GM20000 (cell line): ENCODE measurements at places on chromosomes 11 and 22.

DNA sequence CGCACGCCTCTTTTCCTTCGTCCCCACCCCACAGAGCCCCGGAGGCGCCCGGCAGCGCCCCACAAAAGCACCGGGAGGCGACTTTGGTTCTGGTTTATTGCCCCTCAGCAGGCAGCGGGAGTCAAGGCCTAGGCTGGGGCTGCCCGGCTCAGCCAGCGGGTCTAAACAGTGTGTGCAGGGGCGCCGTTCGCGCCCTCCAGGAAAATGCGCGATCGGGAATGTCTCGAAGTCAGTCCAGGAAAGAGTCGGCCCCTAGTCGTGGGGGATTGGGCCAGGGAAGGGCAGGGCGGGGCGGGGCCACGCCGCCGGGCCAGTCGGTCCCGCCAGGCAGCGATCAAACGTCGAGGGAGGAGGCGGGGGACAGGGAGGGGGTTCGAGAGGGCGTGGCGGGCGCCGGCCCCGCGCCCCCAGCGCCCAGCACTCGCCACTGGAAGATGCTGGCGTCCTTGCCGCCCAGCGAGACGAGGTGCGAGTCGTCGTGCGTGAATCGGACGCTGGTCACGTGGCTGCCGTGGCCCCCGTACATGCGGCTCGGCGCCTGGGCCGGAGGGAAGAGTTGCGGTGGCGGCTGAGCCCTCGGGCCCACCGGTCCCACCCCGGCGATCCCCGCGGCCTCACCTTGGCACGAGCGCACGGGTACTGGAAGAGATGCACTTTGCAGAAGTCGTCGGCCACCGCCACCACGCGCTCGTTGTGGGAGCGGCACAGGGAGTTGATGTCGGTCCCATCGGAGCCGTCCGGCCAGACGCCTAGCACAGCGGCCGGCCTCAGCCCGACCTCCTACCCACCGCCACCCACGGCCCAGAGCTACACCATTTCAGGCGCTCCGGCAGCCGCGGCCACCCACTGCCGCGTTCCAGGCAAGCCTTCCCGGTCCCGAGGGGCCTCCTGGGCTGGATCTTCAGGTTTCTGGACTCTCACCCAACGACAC lies 741 bp upstream of the MTA2 start:
- peak; percentile 72 for DNase-seq

DNA sequence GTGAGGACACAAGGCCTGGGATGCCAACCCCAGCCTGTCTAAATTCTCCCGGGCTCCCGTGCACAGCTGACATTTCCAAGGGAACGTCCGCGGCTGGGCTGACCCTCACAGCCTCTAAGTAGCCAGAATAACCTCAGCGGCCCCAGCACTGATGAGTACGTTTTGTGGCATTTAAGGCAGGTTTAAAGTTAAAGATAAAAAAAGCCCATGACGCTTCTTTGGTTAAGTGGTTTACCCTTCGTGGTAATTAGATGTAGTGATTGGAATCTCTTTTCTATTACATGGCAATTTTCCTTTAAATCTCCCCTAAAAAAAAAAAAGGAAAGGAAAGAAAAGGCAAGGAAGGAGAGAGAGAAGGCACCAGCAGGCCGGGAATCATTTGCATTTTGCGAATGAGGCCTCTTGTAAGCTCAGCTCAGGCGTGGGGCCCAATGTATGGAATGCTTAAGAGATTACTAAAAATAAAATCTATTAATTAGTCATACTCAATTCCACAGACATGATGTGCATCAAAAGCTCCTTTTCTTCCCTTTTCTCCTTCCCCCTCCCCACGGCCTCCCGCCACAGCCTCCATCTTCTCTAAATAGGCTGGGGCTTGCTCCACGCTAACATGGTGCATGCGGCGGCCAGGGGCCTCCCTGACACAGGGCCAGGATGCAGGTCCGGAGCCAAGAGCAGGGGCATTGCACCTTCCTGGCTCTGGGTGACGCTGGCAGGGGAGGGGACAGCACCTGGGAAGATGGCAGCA lies 44.1 kb downstream of the MACROD1 start:
- no peak for DNase-seq

DNA sequence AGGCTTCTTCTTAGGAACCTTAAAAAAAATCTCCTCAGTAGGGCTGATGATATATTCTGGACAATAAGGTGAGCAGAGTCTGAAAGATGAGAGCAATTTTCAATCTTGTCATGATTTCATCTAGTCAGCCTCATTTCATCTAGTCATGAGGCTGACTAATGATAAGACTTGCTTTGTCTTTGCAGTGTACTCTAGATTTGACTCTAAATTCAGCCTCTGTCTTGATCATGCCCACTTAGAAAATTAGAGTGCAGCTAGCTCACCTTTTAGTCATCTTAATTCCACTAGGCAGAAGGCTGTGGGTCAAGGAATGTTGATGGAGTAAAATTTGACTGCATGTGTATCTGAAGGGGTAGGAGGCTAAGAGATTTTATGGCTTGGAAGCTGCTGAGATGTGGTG lies 5.5 kb downstream of the EHF start:
- no peak for DNase-seq

- no peak for DNase-seq
Measured at GRCh38 chr11:125515102-125515439, 19.0 kb upstream of the FEZ1 start.

- no peak for DNase-seq
Measured at GRCh38 chr11:60830478-60831142, 11.3 kb upstream of the CCDC86 start.

DNA sequence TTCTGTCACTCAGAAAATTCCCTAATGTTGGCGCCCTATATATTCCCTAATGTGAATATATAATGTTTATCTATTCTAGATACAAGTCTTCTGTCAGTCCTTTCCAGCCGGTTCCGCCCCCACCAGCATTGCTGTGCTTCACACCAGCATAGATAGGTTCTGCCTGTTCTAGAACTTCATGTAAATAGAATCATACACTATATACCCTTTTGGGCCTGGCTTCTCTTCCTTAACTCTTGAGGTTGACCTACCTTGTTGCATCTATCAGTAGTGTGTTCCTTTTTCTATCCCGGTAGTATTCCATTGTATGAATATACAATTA lies 34.6 kb downstream of the OTOG start:
- DNase-seq: no peak

- DNase-seq: no peak
Measured at GRCh38 chr11:114821621-114822412, 143.5 kb downstream of the NXPE2 start.

- DNase-seq: no peak
Measured at GRCh38 chr22:23098718-23099530, 28.6 kb downstream of the GNAZ start.

DNA sequence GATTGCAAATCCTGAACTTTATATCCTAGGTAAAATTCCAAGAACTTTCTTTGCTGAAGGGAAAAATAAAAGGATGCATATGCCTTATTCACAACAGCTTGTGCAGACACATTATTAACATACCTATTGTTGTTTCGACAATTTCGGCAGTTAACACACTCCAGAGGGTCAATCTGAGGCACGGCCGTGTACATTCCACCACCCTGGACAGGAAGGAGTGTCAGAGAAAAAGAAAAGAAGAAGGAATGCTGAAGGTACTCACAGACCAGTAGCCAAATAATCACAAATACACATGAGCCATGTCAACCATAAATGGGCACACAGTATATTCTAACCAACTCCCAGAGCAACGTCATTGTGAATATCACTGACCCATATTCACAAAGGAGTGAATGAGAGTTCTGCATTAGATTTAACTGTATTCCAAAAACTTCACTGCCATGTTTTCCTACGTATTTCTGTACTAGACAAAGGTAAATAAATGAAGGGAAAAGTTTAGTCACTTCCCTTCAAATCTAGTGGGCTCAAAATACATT lies 32.4 kb downstream of the VSIG10L2 start:
- no peak for DNase-seq

DNA sequence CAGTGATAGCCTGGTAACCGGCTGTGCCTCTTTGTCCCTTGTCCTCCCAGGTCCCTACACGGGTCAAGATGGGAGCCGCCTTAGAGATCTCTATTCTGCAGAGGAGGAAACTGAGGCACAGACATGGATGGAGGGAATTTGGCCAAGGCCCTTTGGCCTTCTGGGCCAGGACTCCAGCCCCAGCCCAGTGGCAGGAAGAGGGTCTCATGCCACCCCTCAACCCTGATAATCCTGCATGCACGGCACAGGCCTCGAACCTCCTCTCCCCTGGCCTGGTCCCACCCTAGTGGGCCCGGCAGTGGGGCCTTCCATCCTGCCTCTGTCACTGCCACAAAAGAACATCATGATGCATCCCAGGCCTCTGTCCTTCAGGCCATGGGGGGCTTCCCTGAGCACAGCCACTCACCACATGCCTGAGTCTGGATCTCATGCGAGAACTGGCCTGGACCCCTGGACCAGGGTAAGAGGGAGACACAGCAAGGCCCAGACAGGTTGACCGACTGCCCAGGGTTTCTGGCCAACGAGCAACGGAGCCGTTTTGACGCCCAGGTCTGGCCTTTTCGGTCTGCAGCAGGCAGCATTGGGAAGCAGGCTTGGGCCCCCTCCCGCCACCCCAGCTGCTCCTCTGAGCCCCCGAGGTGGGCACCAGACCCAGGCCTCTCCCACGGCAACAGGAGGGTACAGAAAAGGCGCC lies 6.5 kb downstream of the LINC01488 start:
- DNase-seq: no peak

GRCh38 chr22:46969491-46969890 lies 207.0 kb downstream of the TBC1D22A start:
- DNase-seq: peak; percentile 92

DNA sequence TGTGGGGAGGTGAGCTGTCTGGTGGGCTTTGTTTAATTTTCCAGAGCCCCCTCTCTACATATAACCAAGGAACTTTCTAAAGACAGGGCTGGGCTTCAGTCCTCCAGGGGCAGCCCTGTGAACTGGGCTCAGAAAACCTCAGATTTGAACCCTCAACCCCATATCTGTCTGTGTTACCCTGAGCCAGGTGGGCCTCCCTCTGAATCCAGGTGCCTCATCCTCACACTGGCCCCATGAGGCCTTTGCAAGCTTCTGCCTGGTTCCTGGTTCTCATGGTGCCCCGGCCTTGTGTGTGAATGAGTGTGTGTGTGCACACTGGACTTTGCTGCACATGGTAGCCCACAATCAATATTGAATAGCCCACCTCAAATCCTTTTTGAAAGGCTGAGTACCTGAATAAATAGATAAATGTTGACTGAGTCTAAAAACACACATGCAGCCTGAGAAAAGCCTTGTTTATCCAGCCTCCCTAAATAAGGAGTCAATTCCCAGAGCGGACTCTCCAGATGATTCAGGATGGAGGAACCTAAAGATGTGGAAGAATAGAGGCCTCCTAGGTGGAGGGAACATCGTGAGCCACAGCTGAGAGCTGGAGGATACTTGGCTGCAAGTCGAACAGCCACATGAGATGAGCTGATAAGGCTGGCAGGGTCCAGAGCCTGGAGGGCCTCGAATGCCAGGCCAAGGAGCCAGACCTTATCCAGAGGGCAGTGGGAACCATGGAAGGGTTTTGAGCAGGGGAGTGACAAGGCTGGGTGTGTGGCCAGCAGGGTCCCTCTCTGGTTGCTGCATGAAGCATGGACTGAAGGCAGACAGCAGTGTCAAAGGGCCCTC lies 28.1 kb upstream of the P2RY2 start:
- no peak for DNase-seq

DNA sequence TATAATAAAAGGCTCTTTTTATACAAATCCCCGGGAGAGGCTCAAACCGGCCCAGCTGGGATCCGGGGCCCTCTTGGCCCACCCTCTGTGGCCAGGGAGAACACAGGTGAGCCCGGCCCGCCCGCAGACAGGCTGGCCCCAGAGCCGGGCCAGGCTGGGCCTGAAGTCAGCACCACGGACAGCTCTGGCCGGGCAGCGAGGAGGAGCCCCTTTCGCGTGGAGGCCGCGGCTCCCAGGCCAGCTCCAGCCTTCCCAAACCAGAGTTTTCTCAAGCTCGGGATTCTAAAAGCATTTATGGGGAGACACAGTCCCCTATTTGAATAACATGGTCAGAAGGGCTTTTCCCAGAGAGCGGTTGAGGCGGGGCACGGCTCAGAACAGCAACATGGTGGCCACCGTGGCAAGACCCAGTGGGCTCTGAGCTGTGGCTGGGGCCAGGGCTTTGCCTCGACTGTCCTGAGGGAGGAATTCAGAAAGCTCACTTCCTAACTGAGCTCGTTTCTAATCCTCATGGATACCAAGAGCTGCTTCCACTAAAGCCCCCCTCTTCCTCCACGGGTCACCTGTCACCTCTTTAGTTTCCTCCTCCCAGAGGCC lies 115.4 kb downstream of the BRD1 start:
- DNase-seq: no peak

DNA sequence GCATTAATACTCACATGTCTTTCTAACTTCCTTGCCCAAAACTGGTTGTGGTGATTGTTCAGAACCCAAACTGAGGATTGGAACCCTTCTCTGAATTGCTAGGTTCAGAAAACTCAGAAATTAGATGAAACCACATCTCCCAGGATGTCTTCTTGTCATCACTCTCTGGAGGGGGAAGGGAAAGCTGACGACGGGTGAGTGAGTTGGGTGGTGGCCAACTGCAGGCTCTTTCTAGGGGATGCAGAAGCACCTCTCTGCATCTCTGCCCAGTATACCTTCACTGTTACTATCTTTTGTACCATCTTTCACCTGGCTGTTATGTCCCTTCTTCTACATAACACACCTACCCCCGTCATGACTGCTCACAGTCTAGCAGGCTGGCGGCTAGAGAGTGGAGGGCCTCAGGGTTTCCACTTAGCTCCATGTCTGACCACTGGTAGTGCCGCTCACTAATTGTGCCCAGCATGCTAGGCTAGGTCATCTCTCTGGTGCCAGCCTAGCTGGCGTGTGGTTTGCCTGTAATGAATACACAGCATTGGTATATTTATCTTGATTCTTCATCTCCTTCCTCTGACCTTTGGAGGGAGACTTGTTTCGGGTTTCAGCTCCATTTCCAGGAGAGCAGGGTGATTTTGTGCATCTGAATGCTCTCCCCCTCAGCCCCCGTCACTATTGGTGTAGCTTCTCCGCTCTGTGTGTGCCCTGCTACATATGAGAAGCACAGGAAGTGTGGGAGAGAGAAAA lies 7.3 kb downstream of the GRAMD1B start:
- DNase-seq: no peak

- DNase-seq: peak; percentile 25
Measured at GRCh38 chr11:86255896-86256295, 11.3 kb downstream of the EED start.

GRCh38 chr11:108606495-108607160 lies 13.1 kb upstream of the EXPH5 start:
- DNase-seq: no peak

DNA sequence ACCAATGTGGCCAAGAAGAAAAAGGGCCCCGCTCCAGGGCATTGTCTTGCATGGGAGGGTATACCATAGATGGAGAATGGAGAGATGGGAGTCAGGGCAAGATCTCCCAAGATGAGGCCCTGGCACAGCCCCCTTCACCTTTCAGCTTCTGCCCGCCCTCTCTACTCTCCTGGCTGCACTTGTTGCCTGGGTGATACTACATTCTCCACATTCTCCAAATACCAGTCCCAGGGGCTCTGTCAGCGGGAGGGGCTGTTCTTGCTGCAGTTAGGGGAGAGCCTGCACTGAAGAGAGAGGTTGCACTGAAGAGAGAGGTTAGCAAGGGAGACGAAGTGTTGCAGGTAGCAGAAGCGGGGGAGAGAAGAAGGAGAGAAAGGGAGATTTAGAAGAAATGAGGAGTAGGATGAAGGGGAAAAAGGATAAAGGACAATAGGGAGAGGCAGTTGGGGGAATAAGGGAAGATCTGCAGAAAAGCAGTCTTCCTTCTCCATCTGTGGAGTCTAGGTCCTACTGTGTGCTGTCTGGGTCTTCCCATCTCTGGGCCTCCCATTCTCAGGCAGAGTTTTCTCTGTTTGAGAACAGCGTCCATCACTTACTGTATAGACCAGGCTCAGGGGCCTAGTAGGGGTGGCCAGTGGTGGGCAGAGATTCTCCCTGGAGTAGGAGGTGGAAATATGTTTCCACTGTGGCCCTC lies 8.0 kb downstream of the PHLDB1 start:
- no peak for DNase-seq
